NCI-H526 treated with DMSO at 0.1 percent for 48 hours (cell line): ENCODE measurements at places on chromosomes 12 and 14.
A peak's percentile ranks its signal among the peaks of the same experiment; 100 is the strongest.

- no peak for DNase-seq
These were observed 35.3 kb upstream of the PPP1R13B start for GRCh38 chr14:103882503-103883262.

DNA sequence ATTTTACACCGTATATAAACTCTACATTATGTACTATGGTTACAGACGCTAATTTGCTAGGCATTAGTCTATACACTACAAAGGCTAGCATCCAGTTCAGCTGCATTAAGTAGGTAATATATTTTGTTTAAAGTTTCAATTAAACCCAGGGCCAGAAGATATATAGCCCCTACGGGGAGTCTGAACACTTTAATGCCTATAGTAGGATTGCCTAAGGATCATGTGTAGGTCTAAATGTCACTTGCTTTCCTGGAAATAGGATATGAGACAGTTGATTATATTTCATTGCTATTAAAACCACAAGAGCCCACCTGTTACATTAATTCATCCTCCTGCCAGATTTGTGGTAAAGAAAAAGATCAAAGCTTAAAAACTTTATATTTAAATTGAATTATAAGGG lies 286.9 kb downstream of the TMTC2 start:
- DNase-seq = no peak

DNA sequence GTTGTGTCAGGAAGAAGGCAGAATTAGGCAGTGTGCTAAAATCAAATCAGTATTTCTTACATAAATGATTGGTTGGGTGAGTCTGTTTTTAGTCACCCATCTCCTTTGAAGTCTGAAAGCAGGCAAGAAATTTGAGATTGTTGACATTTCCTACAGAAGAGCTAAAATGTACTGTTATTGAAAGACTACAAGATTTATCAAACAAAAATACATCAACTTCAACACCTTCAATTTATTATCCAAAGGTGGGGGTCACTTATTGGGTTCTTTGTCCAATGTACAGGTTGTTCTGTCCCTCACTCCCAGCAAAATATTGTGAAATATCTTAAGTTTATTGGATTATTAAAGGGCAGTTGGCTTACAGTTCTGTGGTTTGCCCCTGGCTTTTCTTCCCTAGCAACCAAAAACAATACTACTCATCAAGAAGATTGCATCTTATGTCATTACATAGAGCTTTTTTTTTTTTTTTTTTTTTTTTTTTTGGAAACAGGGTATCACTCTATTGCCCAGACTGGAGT lies 20.6 kb upstream of the PKP2 start:
- DNase-seq = no peak

DNA sequence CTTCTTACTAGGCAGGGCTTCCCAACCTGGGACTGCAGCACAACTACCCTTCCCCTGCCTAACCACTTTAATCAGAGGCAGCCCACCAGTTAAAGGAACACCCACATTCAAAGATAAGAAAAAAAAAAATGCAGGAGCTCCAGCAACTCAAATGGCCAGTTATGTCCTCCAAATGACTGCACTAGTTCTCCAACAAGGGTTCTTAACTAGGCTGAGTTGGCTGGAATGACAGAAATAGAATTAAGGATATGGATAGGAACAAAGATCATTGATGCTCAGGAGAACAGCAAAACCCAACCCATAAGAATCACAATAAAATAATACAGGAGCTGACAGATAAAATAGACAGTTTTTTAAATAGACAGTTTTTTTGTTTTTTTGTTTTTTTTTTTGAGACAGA lies 154.2 kb downstream of the PLCZ1 start:
- DNase-seq = no peak

- DNase-seq = peak; percentile 66
These were observed at the start of gene CSRP2 for GRCh38 chr12:76878899-76879709. TSS of gene CSRP2 (minus strand) at chr12:76879019. CDS start at chr12:76866260, 12,759 bp downstream.

- no peak for DNase-seq
These were observed 203.7 kb upstream of the NUDT4 start for GRCh38 chr12:93174048-93174447.

GRCh38 chr12:97503073-97503855 lies 40.7 kb downstream of the RMST start:
- no peak for DNase-seq

- DNase-seq = no peak
These were observed 73.6 kb downstream of the SRGAP1 start for GRCh38 chr12:63917864-63918799.

GRCh38 chr12:70529647-70530046 lies 107.6 kb downstream of the PTPRB start:
- no peak for DNase-seq

DNA sequence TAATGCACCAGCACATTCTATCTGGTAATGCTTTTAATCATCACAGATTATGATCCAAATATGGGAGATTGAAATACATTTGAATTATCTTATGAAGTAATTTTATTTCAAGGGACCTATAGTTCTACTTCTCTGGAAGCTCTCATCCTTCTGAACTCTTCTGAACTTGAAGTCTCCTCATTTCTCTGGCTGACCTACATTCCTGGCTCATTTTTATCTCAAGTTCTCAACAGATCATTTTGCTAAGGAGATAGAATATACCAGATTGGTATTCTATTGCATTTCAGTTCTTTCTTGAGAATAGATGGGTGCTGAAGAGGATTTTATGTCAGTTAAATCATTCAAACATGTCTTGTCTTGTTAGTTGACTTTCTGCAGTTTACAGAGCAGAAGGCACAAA lies 7.9 kb downstream of the HMGA2 start:
- no peak for DNase-seq
